ENCODE measurements at places on chromosomes 1 and 21. TPM values are rescaled to one million over a fixed set of nuclear protein-coding genes. Genes with fewer than 3 reads are reported as not detected.

- H3K4me1 ChIP-seq, result no peaks in the 10 kb centered on the region
- no peak overlapping the region for H3K4me3 ChIP-seq
- no peak for DNase-seq
- peaks cover 76% of the 10 kb centered on the region for H3K27me3 ChIP-seq
- no peaks in the 10 kb centered on the region for H3K36me3 ChIP-seq
- no peak overlapping the region for H3K27ac ChIP-seq
Observed at GRCh38 chr1:918843-919242, 4.9 kb upstream of the SAMD11 start.

DNA sequence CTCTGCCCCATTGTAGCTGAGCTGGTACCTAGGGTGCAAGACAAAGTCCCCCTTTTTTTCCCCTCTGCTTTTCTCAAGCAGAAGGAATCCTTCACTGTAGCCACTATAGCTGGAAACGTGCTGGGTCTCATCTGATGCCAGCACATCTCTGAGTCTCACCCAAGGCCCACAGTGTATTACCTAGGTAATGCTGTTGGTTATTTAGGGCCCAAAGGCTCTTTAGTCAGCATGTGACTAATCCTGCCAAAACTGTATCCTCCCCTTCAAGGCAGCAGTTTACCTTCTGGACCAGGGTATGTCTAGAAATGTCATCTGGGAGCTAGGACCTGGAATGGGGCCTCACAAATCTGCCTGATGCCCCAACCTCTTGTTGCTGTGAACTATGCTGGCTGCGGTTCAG lies 423.4 kb downstream of the NUF2 start:
- H3K4me1 ChIP-seq, result no peaks in the 10 kb centered on the region
- no peaks in the 10 kb centered on the region for H3K36me3 ChIP-seq
- DNase-seq, result no peak
- no peaks in the 10 kb centered on the region for H3K27me3 ChIP-seq
- H3K27ac ChIP-seq, result no peak overlapping the region

- no peak overlapping the region for H3K4me3 ChIP-seq
- no peak for DNase-seq
- peaks cover 46% of the 10 kb centered on the region for H3K4me1 ChIP-seq
- H3K27ac ChIP-seq, result no peak overlapping the region
Observed at GRCh38 chr1:156657741-156658319, 15.9 kb downstream of the BCAN start.

- no peaks in the 10 kb centered on the region for H3K27me3 ChIP-seq
- H3K4me3 ChIP-seq, result no peak overlapping the region
- no peaks in the 10 kb centered on the region for H3K4me1 ChIP-seq
- H3K36me3 ChIP-seq, result no peaks in the 10 kb centered on the region
Observed at GRCh38 chr1:97647776-97648175, 273.1 kb downstream of the DPYD start.

DNA sequence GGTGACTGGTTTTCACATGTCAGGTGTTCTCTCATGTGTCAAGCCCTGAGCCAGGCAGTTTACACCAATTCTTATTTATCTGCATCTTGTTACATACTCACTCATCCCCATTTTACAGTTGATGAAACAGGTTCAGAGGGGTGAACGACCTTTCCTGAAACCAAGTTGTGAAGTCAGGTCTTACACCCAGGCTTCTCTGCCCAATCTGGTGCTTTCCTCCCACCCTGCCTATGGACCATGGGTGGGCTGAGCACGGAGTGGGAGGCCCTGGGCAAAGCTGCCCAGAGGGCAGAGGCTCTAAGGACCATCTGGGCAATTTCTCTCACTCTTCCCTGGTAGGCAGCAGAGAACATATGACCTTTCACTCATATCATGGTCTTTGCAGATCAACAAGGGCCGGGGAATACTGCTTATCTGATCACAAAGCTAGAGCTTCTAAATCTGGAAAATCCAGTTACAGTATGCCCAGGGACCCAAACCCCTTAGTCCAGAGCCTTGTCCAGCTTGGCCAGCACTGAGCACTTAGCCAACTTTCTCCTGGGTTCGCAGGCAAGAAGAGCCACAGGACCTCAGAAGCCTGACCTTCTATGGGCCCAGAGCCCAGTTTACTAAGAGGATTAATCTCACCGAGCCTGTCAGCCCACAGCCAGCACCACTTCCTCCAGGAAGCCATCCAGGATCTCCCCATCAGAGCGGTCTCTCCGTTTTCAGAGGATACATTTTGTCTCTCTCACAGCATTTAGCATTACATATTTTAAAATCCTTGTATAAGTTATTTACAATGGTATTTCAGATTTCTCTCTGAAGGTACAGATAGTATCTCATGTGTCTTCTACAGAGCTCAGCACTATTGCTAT lies 16.0 kb upstream of the TTC39A start:
- H3K4me1 ChIP-seq, result no peaks in the 10 kb centered on the region
- peaks cover 17% of the 10 kb centered on the region for H3K27me3 ChIP-seq
- H3K4me3 ChIP-seq, result no peak overlapping the region
- H3K36me3 ChIP-seq, result no peaks in the 10 kb centered on the region
- H3K27ac ChIP-seq, result no peak overlapping the region
- DNase-seq, result no peak

GRCh38 chr1:19044975-19045831 lies 88.7 kb upstream of the IFFO2 start:
- H3K36me3 ChIP-seq, result no peaks in the 10 kb centered on the region
- no peak overlapping the region for H3K27ac ChIP-seq
- no peaks in the 10 kb centered on the region for H3K4me1 ChIP-seq
- DNase-seq, result no peak
- no peak overlapping the region for H3K4me3 ChIP-seq

DNA sequence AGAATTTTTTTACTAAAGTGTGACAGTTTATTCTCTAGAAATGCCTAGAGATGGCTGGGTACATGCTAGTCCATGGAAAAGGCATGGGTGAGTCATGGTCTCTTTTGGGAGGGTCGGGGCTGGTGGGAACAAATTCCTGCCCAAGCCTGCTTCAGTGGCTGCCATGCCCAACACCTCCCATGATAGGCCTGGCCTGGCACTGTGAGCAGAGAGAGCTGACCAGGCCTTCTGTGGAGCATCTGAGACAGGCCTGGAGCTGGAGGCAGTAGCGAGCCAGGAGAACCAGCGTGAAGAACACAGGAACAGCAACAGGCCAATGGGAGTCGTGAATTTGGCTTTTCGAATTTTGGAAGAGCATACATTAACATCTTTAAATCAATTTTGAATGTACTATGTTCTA lies 209.2 kb downstream of the SDCCAG8 start:
- H3K4me3 ChIP-seq, result no peak overlapping the region
- H3K27me3 ChIP-seq, result no peaks in the 10 kb centered on the region
- no peak overlapping the region for H3K27ac ChIP-seq
- H3K36me3 ChIP-seq, result peaks cover 7% of the 10 kb centered on the region
- no peak for DNase-seq

DNA sequence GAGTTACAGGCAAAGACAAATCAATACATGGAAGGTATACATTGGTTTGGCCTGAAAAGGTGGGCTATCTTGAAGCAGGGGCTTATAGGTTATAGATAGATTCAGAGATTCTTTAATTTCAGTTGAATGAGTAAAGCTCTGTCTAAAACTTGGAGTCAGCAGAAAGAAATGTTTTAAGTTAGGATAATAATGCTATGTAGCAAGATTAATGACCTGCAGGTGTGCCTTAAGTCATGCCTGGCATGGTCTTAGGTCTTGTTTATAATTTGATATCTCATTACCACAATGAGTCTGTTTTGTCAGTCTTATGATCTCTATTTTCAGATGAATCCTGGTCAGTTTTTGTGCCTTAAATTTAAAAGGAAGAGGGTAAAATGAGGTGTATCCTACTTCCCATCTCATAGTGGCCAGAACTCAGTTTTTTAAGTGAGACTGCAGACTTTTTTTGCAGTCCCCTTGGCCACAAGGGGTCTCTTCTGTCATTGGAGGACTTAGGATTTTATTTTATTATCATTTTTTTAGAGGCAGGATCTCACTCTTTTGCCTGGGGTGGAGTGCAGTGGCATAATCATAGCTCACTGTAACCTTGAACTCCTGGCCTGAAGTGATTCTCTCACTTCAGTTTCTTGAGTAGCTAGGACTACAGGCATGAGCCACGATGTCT lies 21.3 kb upstream of the PGBD2 start:
- no peaks in the 10 kb centered on the region for H3K27me3 ChIP-seq
- H3K36me3 ChIP-seq, result no peaks in the 10 kb centered on the region
- no peak for DNase-seq
- no peak overlapping the region for H3K27ac ChIP-seq

- H3K27ac ChIP-seq, result no peak overlapping the region
- H3K4me1 ChIP-seq, result no peaks in the 10 kb centered on the region
- H3K4me3 ChIP-seq, result no peak overlapping the region
- H3K27me3 ChIP-seq, result no peaks in the 10 kb centered on the region
- H3K36me3 ChIP-seq, result peaks cover 29% of the 10 kb centered on the region
Observed at GRCh38 chr1:27408151-27408550, 15.7 kb downstream of the GPR3 start.

DNA sequence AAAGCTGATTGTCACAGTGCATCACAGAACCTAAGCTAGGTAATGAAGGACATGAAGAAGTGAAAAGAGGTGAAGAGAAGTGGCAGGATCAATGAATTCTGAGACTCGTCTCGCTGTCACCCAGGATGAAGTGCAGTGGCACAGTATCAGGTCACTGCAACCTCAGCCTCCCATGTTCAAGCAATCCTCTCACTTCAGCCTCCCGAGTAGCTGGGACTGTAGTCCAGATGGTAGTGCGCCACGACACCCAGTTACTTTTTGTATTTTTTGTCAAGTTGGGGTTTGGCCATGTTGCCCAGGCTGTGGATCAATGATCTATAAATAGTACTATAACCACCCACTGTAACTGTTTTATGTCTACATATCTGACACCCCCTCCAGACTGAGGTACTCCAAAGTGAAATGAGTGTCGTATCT lies 33.1 kb downstream of the PTP4A2 start:
- no peaks in the 10 kb centered on the region for H3K27me3 ChIP-seq
- DNase-seq, result no peak
- no peak overlapping the region for H3K27ac ChIP-seq
- H3K4me3 ChIP-seq, result no peak overlapping the region

GRCh38 chr1:1562556-1563195 lies 12.0 kb downstream of the SSU72 start:
- H3K4me1 ChIP-seq, result no peaks in the 10 kb centered on the region

- no peak overlapping the region for H3K27ac ChIP-seq
- H3K4me3 ChIP-seq, result no peak overlapping the region
- peaks cover 2% of the 10 kb centered on the region for H3K27me3 ChIP-seq
Observed at GRCh38 chr1:203492748-203493130, 1.2 kb upstream of the OPTC start.

FCGR2B gene
- polyA plus RNA-seq, result 0.54 TPM

GJB3 gene
- not detected for polyA plus RNA-seq

SLC9C2 gene
- polyA plus RNA-seq, result not detected

ANGPTL3 gene
- 19.5 TPM for polyA plus RNA-seq

CHODL gene
- polyA plus RNA-seq, result 0.22 TPM

CASQ2 gene
- polyA plus RNA-seq, result 0.22 TPM

SH2D2A gene
- 0.89 TPM for polyA plus RNA-seq

KIAA0040 gene
- polyA plus RNA-seq, result 5.4 TPM

PGLYRP3 gene
- not detected for polyA plus RNA-seq

Data from small intestine (tissue), 16 donors.